ENCODE measurements at places on chromosomes 3 and 15.

DNA sequence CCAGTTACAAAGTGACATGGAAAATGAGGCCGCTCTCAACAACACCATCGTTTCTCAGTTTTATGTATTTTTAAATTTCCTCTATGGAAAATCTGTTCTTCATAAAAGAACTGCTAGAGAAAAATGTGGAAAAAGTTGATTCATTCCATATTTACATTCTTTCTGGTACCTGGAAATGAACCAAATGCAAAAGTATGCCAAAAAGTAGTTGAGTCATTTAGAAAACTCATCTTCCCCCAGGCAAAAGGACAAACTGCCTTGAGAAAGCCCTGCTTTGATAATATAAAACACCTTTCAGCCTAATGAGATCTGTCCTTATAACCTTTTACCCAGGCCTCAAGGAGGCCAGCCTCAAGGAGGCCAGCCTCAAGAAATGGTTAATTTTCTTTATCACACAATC is 283.0 kb upstream of the VEPH1 start:
- no peak for DNase-seq

GRCh38 chr3:186151077-186151971 is 42.4 kb upstream of the ETV5 start:
- DNase-seq, result no peak

GRCh38 chr3:156477323-156477722 is 77.6 kb downstream of the SSR3 start:
- no peak for DNase-seq

GRCh38 chr15:35290301-35290721 is 205.2 kb upstream of the NANOGP8 start:
- DNase-seq, result no peak
